Karpas-422 (cell line): ENCODE measurements at places on chromosomes 3 and 15.

- H3K4me1 ChIP-seq: no peaks in the 10 kb centered on the region
- H3K27me3 ChIP-seq: no peaks in the 10 kb centered on the region
- H3K36me3 ChIP-seq: no peaks in the 10 kb centered on the region
- H3K4me3 ChIP-seq: no peak overlapping the region
- no peak overlapping the region for H3K27ac ChIP-seq
- DNase-seq: no peak
Measured at GRCh38 chr15:60643555-60643954, 164.6 kb upstream of the ICE2 start.

GRCh38 chr15:92468991-92469390 is 75.3 kb downstream of the ST8SIA2 start:
- no peak overlapping the region for H3K4me3 ChIP-seq
- H3K4me1 ChIP-seq: no peaks in the 10 kb centered on the region
- H3K27ac ChIP-seq: no peak overlapping the region
- no peaks in the 10 kb centered on the region for H3K27me3 ChIP-seq

DNA sequence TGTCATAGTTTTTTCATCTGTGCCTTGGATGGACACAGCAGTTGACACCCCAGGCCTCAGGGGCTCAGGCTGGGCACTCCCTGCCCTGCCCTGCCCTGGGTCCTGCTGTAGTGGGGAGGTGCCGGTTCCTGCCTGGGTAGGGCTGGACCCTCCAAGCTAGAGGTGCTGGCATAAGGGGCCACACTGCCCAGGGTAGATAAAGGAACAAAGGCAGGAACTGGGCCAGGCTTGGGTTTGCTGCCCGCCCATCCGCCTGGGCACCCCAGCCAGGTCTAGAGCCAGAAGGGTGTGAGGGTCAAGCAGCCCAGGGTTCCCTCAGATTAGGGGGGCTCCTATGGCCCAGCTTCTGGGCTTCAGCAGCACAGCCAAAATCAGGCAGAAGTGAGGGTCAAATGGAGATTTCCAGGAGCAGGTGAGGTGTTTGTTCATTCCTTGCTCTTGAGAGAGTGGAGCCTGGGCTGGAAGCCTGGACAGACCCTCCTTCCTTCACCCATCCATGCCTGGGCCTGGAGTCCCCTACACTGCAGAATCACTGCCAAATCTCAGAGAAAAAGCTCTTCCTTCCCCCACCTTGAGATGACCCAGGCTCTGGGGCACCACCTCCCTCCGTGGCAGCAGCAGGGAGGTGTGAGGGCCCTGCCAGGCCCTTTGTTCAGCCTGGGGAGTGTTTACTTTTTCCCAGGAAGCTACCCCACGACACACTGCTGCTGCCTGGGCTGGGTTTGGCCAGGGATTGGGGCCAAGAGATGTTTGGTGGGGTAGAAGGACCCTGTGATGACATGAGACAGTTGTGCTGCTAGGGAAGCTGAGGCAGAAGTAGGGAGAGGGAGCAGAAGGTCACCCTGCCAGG is 7.1 kb downstream of the SEMA3F start:
- H3K4me1 ChIP-seq: no peaks in the 10 kb centered on the region
- no peaks in the 10 kb centered on the region for H3K27me3 ChIP-seq
- no peaks in the 10 kb centered on the region for H3K36me3 ChIP-seq
- H3K27ac ChIP-seq: no peak overlapping the region

GRCh38 chr3:114336857-114337256 is 43.0 kb downstream of the TIGIT start:
- H3K4me1 ChIP-seq: peaks cover 15% of the 10 kb centered on the region
- H3K36me3 ChIP-seq: no peaks in the 10 kb centered on the region
- H3K27me3 ChIP-seq: no peaks in the 10 kb centered on the region
- no peak overlapping the region for H3K27ac ChIP-seq
